Naive thymus-derived CD8-positive, alpha-beta T cell (primary cell): ENCODE measurements at places on chromosomes 12 and 14. TPM values are rescaled to one million over a fixed set of nuclear protein-coding genes. Genes with fewer than 3 reads are reported as not detected.

VRTN gene
- polyA plus RNA-seq = not detected

CYP27B1 gene
- not detected for polyA plus RNA-seq

CCDC198 gene
- not detected for polyA plus RNA-seq

PROX2 gene
- 0.22 TPM for polyA plus RNA-seq

DAO gene
- polyA plus RNA-seq = not detected
